Activated CD4-positive, alpha-beta T cell treated with anti-CD3 and anti-CD28 coated beads, Interleukin-10, Interleukin-2, amounts not matched to agents 100 ng/mL and 50 ng/mL, durations not matched to agents 16 hours and 8 hours (primary cell): ENCODE measurements at places on chromosomes 3 and 15.

- peak; percentile 2 for DNase-seq
Measured at GRCh38 chr3:136595913-136596697, 156.1 kb downstream of the STAG1 start.

- DNase-seq: no peak
Measured at GRCh38 chr3:43203022-43203421, 83.3 kb upstream of the SNRK start.

DNA sequence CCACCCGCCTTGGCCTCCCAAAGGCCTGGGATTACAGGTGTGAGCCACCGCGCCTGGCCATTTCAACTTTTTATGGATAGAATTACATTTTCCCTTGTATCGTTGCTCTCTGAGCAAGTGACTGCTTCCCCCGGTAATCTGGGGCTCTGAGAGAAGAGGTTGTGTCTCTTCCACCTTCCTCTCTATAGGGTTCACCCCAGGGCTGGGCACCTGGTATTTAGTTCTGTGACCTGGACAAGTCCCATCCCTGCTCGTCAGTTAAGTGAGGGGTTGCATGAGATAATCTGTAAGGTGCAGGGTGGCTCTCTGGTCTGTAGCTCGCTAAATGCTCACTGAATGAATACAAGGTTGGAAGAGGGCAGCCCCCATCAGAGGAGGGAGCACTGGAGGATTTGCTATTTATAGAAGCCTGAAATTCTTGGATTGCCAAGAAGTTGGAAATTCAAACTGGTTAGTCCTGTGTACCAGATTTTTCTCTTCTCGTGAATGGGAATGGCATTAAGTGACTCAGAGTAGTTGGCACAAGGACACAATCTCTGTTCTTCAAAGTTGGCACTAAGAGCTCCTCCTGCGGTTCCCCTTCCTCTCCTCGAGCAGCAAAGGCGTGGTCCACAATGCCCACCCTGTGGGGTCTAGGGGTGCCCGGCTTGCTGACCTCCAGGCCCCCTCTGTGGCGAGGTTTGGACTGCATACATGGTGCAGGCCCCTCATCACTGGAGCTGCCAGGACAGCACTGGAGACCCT, 68.1 kb upstream of the DLG1 start:
- no peak for DNase-seq

GRCh38 chr3:117671722-117672318, 962.2 kb downstream of the TUSC7 start:
- DNase-seq: no peak

GRCh38 chr3:61820306-61820992, 259.1 kb downstream of the PTPRG start:
- DNase-seq: peak; percentile 6

DNA sequence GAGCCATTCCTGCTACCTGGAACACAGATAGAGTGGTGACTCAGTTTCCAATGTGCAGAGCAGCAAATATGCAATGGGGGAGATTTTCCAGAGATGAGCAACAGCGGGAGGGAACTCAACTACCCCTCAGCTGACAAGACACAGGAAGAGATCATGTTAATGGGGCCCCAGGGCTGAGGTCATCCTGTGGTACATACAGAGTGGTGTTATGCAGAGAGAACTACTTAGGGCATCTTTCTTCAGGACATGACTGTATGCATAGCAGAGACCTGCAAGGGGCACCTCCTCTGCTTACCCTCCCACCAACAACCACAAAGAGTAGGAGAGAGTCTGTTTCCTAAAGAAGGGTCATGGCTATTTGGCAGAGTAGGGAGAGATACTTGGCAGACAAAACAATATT, 6.8 kb upstream of the TBC1D5 start:
- peak; percentile 56 for DNase-seq

GRCh38 chr15:67066041-67066958, 898 bp downstream of the SMAD3 start:
- DNase-seq: no peak

- DNase-seq: no peak
Measured at GRCh38 chr15:27219636-27220035, 248.7 kb downstream of the GABRG3 start.

- no peak for DNase-seq
Measured at GRCh38 chr3:133940536-133940935, 44.9 kb upstream of the RAB6B start.

GRCh38 chr3:100210772-100211135, 50.0 kb upstream of the TBC1D23 start:
- DNase-seq: peak; percentile 11

GRCh38 chr15:78347586-78348543, 7.7 kb downstream of the CRABP1 start:
- DNase-seq: no peak

DNA sequence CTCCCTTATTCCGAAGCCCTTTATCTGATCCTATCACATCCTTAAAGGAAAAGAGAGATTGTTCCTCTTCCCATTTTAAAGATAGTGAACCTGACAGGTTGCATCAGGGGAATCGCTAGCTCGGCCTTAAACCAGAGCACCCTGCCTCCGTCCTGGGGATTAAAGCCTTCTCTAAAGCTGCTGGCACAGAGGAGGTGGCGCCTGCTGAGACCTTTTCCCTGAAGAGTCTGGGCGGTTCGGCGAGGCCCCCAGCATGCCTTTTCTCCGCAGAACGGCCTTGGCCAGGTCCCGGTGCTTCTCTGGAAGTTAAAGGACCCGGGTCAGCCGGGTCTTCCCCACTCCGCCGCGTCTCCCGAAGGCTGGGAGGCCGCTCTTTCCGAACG, 593 bp downstream of the FAM219B start:
- DNase-seq: no peak

DNA sequence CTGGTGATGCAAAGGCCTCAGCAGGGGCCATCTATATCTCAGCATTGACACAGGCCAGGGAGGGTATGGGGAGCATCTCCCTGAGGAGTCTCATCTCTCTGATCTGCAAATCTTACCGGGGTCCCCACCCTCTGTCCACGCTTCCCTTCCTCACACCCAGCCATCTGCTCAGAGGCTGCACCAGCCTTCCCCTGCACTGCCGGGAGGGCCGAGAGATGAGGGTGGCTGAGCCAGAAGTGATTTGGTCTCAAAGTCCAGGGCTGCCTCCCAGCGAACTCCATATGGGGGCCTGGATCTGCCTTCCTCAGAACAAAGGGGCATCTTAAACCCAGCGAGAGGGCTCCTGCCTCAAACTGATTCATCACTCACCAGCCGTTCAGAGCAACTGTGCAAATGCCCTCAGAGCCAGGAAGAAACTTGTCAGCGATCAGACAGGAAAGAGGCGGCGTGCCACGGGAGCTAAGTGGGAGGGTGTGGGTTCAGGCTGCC, 4.6 kb downstream of the IGDCC3 start:
- no peak for DNase-seq

DNA sequence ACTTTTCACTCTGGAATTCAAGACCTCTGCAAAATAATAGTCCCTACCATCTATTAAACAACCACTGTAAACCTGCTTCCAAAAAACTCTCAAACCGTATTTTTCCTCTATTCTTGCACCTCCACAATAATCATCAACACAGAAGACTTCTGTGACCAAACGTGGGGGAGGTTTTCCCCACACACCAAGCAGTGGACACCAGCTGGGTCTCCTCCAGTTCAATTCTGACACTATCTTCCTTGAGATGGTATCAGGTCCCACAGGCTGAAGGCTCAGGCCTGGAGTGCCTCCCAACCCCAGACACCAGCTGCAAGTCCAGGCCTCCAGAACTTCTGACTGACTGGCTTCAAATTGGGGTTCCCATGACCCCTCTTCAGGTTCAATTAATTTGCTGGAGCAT, 89.6 kb upstream of the RAP2B start:
- DNase-seq: no peak

DNA sequence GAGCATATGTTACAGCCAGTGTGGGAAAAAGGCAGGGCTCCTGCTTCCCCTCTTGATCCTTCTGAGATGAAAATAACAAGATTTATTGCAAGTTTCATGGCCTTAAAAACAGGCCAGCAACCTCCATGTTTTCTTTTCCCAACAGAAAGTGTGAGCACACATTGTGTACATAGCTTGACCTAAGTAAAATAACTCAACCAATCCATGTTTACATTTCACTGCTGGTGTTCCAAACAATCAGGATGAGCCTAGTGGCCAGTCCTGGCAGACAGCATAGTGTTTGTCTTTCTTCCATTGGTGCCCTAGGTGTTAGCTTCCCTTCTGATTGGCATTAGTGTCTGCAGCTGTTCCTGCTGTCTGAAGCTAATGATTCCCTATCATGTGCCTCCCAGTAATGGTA, 847.7 kb downstream of the EPHA3 start:
- DNase-seq: no peak

GRCh38 chr15:97026781-97027180, 696.3 kb downstream of the NR2F2 start:
- DNase-seq: no peak

- no peak for DNase-seq
Measured at GRCh38 chr3:98824256-98824655, 61.1 kb downstream of the ST3GAL6 start.

- no peak for DNase-seq
Measured at GRCh38 chr15:67142767-67143100, 77.3 kb downstream of the SMAD3 start.

DNA sequence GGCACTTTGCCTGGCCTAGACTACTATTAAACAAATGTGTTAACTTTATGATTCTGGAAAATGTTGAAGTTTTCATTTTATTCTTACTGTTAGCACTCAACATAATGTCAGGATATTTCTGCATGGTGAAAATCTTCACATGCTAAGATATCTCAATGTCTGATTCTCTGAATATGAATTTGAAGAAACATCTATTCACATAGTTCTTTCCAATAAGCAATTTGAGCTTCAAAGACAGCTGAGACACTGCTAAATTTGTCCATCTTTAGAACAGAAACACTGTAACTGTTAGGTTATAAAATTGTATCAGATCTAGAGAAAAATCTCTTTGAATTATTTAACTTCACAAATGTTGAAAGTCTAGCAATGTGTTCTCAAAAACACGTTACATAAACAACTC, 970.2 kb downstream of the PLOD2 start:
- DNase-seq: no peak

DNA sequence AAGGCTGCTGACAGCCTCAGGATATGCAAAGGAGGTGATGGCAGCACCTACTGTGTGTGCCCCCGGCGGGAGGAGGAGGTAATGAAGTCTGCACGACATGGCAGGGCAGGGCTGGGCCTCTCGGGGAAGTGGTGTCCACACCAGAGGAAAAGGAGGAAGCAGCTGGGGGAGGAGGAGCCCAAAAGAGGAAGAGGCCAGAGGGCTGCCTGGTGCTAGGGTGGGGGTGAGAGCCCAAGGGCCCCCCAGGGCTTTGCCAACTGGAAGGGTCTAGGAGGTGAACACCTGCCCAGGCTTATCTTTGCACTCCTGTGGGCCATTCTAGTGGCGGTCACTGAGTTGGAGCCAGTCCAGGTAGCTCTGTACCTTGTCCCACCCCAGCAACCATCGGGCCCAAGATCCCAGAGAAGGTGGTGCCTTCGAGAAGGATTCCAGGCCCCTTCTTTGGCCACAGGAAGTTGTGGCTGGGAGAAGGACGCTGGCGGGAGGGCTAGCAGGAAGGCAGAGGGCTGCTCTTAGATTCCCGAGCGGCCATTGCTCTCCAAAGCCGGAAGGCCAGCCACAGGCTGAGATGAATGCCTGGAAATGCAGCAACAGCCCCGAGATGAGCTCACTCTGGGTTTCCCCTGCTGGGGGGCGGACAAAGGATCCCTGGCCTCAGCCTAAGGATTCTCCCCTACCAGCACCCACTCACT, 7.0 kb downstream of the GNAI2 start:
- peak; percentile 61 for DNase-seq
